Vagina (tissue), 2 donors: ENCODE measurements at places on chromosomes 13 and 19.

DNA sequence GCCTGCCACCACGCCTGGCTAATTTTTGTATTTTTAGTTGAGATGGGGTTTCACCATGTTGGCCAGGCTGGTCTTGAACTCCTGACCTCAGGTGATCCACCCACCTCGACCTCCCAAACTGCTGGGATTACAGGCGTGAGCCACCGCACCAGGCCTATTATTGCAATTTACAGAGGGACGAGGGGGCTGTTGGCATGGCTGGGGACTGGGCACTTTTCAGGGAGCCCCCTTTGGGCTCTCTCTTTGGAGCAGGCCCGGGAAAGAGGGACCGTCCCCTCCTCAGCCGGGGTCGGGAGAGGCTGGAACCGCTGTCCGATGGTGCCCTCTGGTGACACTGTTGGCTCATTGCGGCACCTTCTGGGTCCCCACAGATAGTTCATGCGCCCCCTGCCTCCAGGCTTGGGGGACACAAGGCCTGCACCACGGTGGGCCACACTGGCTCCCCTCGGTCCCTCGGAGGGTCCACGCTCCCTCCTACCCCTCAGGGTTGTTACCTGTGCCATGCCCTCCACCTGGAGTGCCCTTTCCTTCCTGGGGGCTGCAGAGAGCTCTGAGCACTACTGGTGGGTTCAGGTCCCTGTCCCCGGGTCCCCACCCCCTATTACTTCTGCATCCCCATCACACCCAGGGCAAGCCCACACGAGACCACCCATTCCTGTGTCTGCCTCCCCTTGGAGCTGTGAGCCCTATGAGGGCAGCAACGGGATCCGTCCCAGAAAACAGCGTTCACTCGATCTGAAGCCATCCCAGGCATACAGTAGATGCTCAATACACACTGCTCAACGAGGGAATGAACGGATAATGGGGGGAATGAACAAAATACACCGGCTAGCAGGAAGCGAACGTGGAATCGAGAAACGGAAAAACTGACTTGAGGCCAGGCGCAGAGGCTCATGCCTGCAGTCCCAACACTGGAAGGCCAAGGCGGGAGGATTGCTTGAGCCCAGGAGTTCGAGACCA lies 12.5 kb downstream of the FEM1A start:
- no peak for DNase-seq

- no peak for DNase-seq
These were observed 21.9 kb downstream of the ONECUT3 start for GRCh38 chr19:1774989-1775772.

- DNase-seq = no peak
These were observed 65.6 kb downstream of the DHRS12 start for GRCh38 chr13:51738226-51738905.

DNA sequence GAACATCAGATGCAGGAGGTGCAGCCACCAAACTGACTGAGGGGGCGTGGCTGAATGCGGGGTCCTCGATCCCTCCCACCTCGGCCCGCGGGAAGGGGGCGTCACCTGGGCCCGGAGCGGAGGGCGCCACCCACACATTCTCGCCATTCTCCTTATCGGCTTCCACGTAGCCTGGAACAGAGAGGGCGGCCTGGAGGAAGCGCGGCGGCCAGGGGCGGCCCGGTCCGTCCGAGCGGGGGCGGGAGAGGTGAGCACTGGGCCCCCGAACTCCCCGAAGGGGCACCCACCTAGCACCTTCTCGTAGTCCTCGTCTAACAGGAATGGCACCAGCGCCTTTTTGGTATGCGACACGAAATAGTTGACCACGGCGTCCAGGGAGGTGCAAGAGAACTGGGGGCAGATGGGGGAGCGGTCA lies 11.8 kb downstream of the STAP2 start:
- DNase-seq = no peak

DNA sequence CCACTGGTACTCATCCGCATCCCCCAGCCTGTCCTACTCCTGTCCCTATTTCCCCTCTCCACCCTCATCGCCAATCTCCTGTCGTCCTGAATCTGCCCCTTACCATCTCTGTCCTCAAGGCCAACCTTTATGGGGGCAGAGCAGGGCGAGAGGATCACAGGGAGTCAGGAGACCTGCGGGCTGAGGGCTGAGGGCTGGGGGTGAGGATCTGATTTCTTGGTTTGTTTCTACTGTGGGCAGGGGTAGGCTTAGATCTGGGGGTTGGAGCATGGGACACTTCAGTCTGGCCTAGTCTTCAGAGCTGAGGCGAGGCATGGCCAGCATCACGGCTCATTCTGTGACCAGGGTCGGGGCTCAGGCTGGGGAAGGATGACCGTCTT lies 16.5 kb upstream of the ERCC1 start:
- DNase-seq = no peak

DNA sequence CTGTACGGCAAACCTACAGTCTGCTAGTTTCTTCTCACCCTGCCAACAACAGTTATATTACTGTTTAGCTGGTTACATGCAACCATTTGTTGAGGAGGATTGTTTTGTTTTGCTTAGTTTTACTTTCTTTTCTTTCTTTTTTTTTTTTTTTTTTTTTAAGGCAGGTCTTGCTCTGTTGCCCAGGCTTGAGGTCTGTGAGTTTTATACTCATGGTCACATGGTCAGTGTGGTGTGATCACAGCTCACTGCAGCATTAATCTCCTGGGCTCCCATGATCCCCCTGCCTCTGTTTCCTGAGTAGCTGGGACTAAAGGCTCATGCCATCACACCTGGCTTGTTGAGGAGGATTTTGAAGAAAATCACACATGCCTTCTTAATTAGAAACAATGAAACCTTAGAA lies 505.6 kb downstream of the GPC5 start:
- DNase-seq = no peak

DNA sequence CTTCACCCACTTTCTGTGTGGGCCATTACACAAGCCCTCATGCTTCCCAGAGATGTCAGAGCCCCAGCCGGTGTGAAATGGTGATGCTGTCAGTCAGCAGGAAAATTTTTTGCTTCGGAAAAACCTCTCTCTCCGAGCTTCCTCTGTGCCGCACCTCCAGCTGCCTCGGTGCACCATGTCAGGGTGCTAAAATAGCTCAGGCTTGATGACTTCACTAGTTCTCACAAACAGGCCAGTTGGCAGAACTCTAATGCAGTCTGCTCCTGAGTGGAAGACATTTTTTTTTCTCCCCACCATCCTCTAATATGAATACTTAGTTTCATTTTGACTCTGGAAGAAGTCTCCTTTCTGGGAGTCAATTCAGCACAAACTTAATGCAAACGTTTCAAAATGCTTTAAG lies 71.3 kb downstream of the KLF12 start:
- DNase-seq = no peak

GRCh38 chr13:20336761-20337160 lies 104.6 kb upstream of the GJB6 start:
- DNase-seq = no peak

DNA sequence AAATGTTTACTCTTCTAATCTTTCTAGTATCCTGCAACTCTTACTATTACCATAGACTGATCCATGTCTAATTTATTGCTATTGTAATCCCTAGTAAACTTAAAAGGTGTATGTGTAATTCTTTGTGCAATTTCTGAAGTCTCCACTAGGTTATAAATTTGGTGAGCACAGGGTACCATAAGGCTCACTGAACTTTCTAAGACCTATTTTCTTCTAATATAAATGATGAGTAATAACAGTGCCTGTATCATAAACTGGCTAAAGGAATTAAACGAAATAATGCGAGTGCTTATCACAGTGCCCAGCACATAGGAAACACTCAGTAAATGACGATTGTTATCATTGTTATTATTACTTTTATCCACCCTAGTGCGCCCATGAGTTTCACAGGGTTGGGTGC lies 119.1 kb downstream of the KLF12 start:
- no peak for DNase-seq

GRCh38 chr13:79194272-79194671 lies 211.8 kb downstream of the RBM26 start:
- DNase-seq = no peak

GRCh38 chr13:98098516-98098915 lies 44.4 kb upstream of the FARP1 start:
- no peak for DNase-seq

DNA sequence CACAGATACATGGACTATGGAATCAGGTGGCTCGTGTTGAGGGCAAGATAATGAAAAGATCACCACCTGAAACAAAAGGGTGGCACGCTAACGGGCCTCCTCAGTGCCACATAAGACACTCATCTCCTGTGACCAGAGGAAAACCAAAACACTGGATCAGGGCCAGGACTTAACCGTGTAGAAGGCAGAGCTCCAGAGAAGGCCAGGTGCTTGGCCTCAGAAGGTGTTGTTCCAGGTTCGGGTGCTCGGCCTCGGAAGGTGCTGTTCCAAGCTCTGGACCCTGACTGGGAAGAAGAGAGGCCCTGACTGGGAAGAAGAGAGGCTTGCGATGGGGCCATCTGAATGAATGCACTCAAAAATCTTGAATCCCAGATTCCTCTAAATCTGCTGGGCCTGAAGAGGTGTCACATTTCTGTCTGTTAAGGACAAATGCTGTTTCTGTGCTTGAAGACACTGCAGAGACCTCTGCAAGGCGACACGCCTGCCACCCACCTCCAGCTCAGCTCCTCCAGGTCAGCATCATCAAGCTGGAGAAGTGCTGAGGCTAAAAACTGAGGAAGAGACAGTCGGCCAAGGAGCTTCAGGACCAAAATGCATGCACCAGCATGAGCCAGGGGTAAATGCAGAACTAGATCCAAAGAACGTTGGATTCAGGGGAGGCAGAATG lies 2.7 kb upstream of the RASA3 start:
- DNase-seq = no peak

GRCh38 chr13:34546344-34547250 lies 395.5 kb upstream of the NBEA start:
- no peak for DNase-seq

DNA sequence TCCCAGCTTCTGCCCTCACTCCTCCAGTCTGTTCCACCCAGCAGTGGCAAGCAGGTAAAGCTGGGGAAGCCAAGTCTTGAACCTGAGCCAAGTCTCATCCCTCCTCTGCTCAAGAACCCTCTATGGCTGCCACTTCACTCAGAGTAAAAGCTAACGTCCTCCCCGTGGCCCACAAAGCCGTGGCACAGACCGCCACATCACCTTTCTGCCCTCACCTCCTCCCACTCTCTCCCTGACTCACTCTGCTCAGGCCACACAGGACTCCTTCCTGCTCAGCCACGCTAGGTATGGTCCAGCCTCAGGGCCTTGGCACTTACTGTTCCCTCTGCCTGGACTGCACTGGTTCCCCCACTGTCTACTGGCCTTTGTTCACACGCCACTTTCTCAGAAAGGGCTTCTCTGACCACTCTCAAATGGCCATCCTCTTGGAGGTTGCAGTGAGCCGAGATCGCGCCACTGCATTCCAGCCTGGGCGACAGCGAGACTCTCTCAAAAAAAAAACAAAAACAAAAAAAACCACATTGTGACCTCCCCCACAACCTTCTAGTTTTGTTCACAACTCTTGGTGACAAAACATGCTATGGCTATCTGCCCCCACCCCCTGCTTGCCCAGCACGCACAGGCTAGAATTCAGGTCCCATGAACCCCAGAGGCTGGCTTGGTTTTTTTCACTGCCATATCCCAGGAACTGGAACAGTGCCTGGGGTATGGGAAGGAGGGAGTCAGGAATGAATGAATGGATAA lies 15.8 kb downstream of the NDUFB7 start:
- no peak for DNase-seq

DNA sequence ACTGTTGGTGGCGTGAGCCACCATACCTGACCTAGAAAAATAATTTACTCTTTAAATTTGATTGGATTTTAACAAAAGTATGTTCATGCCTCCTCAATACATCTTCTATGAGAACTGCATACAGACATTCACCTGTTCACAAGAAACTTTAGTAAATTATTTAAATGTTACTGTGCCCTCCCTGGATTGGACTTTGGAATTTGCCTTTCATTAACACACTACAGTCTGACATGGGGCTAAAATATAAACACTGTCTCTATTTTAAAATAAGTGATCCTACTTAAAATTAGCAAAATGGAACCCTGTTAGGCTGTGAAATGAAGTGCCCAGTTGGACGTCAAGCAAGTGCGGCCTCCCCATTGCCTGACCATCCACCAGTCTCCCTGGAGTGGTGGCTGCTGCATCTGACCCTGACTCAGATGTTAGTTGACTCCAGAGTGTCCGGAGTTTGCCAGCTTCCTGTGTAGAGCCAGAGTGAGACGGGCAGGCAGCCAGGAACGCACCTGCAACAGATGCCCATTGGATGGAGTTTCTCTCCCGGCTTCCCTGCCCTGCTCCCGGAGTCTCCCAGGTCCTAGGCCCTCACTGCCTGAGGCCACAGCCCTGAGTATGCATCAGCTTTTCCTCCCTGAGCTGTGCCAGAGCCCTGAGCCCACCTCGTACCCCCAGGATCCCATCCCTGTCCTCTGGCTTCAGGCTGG lies 45.9 kb upstream of the ATP11A start:
- no peak for DNase-seq

- no peak for DNase-seq
These were observed 292.2 kb upstream of the SLC10A2 start for GRCh38 chr13:103358255-103358932.

DNA sequence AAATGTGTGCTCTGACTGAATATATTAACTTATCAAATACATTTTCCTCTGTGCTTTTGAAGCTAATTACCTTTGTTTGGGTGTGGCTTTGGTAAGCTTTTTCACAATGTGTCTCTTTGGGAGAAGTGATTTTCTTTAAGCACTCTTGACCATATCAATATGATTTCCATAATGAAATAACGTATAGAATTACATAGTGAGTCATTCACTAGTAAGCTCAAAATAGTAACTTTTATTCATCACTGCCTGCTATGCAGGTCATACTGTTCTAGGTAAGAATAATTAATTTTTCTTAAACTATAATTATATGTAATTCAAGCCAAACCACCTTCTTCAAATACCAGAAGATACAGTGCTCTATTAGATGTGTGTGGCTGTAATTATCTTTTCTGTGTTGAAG lies 480.7 kb downstream of the MYO16 start:
- no peak for DNase-seq

GRCh38 chr19:56978023-56978565 lies 137.6 kb upstream of the PEG3 start:
- DNase-seq = no peak

DNA sequence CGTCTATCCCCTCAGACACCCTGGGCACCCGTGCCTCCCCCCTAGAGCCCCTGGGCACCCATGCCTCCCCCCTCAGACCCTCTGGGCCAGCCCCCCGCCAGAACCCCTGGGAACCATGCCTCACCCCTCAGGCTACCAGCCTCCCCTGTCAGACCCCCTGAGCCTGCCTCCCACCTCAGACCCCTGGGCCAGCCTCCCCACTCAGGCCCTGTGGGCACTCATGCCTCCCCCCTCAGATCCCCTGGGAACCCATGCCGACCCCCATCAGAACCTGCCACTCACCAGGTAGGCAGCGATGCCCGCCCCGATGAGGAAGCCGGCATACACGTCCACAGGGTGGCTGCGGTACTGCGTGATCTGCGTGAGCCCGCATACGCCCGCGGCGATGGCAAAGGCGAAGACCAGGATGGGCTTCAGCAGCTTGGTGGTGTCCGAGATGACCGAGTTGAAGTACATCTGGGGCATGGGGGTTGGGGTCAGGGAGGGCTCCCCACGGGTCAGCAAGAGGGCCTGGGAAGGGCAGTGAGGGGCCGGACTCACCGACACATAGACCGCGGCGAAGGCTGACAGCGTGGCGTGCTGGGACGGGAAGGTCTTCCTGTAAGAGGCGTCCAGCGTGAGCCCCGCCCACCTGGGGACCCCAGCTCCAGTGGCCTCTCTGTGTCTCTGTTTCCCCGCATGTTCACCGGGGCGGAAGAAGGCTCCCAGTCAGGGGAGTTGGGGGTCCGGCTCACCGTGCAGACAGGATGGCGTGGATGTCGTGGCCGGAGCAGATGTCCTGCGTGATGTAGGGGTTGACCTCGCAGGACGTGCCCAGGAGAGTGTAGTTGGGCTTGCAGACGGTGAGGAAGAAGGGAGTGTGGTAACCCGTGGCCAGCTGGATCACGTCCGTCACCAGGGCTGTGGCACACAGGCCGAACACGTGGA lies 7.3 kb downstream of the PLPPR3 start:
- no peak for DNase-seq
